Renal cortex interstitium (tissue), 15 donors: ENCODE measurements at places on chromosomes 11 and 22.

DNA sequence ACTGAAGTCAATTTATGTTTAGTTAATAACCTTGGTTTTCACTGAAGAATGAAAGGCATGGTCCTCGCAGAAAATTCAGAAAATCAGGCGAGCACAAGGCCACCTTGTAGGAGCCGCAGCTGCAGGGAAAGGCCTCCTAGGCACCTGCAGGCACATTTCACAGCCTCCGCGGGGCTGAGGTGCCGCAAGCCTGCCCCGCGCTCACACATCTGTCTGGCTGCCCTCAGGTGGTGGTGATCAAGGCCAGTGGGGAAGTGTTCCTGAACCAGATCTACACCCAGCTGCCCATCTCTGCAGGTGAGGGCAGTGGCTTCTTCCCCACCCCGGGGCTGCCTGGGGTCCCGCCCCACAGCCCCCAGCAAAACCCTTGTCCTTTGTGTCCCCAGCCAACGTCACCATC lies 10.5 kb downstream of the MUC5AC start:
- no peak for DNase-seq

DNA sequence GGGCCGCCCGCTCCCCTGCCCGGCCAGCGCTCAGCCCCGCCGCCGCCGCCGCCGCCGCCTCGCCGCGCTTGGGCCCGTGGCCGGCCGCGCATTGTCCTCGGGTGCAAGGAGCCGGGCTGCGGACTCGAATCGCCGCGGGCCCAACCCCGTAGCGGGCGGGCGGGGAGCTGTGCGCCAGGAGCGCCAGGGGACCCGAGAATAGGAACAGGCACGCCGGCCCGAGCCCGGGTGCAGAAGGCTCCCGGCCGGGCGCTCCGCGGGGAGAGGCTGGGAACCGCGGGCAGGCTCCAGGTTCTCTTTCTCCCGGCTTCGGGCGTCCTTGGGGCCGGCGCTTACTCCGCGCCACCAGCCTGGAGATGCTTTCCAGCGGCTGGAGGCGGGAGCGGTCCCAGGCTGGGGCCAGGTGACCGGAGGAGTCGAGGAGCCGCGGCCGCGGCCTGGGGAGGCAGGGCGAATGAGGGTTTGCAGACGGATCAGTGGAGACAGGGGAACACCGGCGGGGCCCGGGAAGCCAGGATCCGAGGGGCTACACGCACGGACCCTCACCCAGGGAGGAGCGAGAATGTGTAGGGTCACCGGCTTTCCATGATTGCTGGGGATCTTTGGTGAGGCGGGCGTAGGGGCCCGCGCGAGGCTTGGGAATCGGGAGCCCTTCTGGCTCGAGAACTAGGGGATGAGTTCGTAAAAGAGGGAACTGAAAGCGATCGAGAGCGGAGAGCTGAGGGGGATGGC lies 726 bp downstream of the PKNOX2 start:
- DNase-seq: no peak

DNA sequence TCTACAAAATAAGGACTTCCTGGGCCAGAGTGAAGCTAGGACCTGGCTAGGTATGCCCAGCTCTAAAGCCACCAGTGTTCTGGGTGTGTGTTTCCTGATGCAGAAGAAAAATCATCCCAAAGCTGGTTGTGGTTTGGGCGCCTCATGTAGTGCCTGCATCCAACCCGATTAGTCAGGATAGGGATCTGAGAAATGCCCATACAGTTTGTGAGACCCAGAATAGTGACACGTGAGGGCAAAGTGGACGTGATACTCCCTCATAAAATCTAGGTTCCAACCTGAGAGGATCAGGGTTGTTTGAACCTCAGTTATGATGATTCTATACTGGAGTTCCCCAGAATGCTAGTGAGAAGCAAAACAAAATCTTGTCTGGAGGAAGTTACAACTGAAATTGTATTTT lies 238.4 kb downstream of the TBC1D22A start:
- no peak for DNase-seq

- DNase-seq: no peak
Measured at GRCh38 chr22:39528080-39528661, 4.4 kb downstream of the RPS19BP1 start.

DNA sequence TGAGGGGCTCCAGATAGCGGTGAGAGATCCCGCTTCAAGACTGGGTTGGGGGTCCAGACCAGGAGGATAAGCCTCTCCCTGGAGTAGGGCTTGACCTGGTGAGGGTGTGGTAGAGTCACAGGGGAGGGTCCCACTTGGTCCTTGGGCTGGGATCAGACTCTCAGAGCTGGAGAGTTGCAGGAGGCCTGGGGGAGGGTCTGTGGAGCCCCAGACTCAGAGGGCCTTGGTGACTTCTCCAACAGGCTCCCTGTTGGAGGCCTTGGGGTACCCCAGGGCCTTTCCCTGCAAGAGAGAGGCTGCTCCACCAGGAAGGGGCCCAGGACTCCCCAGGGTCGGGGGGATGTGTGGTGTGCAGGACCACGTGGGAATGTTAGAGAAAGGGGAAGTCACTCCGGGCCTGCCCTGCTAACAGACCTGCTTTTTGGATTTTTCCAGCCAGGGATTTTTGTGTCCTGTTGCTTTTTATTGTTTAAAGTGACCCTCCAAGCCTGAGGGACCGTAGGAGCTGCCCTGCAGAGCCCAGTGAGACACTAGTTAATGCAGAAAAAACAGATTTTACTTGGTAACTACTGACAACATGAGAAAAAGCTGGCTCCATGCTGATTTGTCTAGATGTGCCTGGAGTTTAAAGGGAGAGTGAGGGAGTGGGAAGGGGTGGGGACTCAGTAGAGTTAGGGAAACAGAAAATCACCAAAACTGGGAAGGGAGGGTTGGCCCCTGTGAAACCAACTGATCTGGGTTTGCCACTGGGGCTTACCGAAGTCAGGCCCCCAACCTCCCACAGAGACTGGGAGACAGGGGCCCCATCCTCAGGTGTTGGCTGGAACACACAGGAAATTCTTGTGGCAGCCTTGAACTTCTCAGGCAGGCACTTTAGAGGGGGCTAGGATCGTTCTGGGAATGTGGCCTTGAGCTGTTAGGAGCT lies 801 bp upstream of the TXNRD2 start:
- DNase-seq: no peak

GRCh38 chr11:5524756-5525155 lies 8.3 kb upstream of the UBQLNL start:
- DNase-seq: no peak

DNA sequence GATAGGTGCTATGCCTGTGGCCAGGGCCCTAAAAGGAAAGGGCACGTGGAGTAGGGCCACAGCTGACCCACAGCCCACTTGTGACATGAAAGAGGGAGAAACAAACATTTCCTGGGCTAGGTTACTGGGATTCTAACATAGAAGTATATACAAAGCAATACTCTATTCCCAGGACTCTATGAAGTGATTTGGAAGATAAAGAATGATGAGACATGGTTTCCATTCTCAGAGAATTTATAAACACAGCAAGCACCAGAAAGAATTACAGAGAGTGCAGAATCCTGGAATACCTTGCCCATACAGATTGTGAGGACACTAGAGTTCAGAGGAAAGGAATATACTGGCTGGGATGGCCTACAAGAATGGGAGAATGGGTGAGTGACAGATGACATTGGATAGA lies 86.4 kb downstream of the KIRREL3 start:
- DNase-seq: no peak

- DNase-seq: no peak
Measured at GRCh38 chr22:49203859-49204598, 623.6 kb downstream of the BRD1 start.

DNA sequence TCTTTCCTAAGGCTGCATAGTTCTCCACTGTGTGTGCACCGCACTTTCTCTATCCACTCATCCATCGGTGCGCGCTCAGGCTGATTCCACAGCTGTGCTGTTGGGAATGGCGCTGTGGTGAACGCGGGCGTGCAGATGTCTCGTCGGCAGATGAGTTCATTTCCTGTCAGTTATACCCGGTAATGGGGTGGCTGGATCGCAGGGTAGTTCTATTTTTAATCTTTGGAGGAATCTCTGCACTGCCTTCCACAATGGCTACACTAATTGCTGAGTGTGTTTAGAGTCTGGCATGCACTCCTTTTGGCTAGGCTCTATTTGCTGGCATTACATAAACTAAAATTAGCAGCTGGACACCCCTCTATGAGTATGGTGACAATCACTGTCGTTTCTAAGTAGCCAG lies 27.9 kb upstream of the KRTAP5-7 start:
- no peak for DNase-seq

- no peak for DNase-seq
Measured at GRCh38 chr22:42978453-42979103, 36.4 kb downstream of the PACSIN2 start.

DNA sequence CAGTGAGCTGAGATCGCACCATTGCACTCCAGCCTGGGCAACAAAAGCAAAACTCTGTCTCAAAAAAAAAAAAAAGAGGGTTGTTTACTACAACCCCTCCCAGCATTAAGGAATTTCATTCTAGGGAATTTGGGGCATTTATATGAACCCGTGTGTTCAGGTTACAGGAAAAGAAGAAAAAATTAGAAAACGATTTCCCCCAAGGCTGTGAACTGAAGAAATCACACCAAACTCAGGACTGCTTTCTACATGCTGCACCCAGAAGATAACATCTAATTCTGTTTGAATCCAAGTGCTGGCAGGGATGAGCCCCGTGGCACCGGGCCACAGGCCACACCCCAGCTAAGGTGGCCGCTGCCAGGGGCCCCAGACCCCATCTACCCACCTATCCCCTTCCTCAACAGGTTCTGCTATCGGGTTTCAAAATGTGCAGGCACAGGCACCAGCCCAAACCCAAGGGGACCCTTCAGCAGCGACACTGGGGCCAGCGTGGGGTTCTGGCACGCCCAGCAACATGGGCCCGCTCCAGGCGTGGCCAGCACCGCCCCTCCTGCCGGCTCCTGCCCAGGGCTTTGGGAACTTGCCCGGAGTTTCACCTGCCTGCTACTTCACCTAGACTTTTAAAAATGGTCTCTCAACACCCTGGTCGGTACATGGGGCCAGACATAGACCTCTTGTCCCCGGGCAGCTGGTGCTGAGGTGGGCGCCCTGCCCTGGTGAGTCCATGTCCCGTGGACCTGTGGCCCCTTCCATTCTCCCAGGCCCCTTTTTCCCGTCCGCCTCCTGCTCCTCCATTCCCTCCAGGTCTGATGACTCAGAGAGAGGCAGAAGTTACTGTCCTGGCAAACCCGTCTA lies 11.8 kb downstream of the CELSR1 start:
- no peak for DNase-seq

- DNase-seq: no peak
Measured at GRCh38 chr11:827146-827896, 398 bp upstream of the CRACR2B start.

GRCh38 chr11:47724041-47724729 lies 9.0 kb upstream of the AGBL2 start:
- DNase-seq: no peak

GRCh38 chr22:30284666-30285065 lies 4.6 kb downstream of the CASTOR1 start:
- DNase-seq: no peak

DNA sequence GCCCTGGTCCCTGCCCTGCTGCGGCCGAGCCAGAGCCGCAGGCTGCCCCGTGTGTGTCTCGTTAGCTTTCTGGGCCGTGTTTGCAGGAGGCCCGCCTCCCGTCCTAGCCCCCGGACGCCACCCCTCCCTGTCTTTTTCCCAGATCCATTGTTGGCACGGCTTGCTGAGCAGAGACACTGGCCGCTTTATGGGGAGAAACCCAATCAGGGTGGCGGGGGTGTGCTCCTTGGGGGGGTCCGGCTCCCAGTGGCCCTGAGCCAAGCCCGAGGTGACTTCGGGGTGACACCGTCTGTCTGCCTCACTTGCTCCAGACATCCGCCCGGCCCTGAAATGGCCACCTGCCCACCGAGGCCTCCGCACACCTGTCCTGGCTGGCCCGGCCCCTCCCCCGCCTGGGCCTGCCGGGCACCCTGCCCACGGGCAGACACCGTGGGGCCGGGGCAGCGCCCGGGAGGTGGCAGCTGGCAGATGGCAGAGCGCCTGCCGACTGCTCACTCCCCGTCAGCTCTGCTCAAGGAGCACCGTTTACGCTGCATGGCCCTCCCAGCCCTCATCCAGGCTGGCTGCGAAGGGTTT lies 43.1 kb upstream of the PPARA start:
- DNase-seq: no peak

- DNase-seq: no peak
Measured at GRCh38 chr11:69515271-69516245, 34.1 kb downstream of the LINC01488 start.

DNA sequence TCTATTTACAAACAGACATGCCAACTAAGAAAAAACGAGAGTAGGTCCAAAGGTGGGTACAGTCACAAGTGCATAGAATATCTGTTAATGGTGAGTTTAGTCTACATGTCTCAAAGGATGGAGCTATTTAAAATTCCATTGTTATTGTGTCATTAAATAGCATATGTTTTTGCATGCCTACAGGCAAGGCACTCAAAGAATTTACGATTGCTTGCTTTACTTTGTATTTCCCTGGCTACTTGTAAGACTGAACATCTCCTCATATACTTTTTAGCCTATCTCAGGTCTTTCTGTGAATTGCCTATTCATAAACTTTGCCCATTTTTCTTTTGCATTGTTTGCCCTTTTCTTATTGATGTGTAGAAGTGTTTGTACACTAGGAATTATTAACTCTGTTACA lies 39.7 kb downstream of the DEUP1 start:
- DNase-seq: no peak

GRCh38 chr11:72548463-72548862 lies 114.1 kb upstream of the CLPB start:
- DNase-seq: no peak

DNA sequence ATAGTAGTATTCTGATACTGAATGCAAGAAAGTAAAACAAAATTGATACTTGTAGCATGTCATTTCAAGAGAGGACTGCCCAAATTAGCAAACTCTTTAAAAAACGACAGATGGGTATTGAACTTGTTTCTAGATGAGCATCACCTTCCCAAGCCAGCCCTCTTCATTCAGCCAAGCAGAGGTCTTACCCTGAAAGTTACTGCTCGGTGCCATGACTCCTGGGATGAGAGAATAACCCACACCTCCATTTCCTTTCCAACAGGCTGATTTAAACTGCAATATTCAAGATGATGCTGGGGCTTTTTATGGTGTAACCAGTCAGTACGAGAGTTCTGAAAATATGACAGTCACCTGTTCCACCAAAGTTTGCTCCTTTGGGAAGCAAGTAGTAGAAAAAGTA lies 84.5 kb upstream of the RASSF10 start:
- DNase-seq: no peak

GRCh38 chr11:81380395-81380794 lies 1353.3 kb downstream of the FAM181B start:
- no peak for DNase-seq

DNA sequence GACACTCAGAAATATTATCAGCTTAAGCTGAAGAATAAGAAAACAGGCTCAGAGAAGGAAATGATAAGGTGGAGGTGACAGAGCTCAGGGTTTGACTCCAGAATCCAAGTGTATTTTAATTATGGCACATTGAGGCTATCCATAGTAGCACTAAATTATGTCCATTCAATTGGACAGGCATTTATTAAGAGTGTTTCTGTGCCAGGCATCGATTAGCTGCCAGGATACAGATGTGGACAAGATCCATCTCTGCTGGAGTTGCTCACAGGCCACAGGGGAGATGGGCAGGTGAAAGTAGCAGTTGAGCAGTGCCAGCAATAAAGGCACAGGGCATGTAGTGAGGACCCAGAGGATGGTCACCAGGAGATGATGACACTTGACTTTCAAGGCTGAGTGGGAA lies 592.5 kb downstream of the INSC start:
- DNase-seq: no peak
